ENCODE measurements at places on chromosomes 7 and 10. TPM values are rescaled to one million over a fixed set of nuclear protein-coding genes. Genes with fewer than 3 reads are reported as not detected.

DNAJC12 gene
- total RNA-seq, result 7.0 TPM

DNA sequence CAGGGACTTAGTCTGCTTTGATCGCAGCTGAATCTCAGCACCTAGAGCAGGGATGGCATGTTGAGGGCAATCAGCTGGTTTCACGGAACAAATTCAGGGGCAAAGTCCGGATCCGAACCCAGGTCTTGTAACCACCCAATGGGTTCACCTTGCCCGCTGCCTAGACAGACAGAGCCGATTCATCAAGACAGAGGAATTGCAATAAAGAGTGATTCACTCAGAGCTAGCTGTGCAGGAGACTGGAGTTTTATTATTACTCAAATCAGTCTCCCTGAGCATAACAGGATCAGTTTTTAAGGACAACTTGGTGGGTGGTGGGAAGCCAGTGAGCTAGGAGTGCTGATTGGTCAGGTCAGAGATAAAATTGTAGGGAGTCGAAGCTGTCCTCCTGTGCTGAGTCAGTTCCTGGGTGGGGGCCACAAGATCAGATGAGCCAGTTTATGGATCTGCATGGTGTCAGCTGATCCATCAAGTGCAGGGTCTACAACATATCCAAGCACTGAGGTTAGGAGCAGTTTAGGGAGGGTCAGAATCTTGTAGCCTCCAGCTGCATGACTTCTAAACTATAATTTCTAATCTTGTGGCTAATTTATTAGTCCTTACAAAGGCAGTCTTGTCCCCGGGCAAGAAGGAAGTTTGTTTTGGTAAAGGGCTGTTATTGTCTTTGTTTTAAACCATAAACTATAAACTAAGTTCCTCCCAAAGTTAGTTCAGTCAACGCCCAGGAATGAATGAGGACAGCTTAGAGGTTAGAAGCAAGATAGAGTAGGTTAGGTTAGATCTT lies 43.5 kb upstream of the CHST3 start:
- no peak for DNase-seq

- DNase-seq, result no peak
These were observed 7.9 kb downstream of the GPRIN2 start for GRCh38 chr10:46548498-46549090.

DNA sequence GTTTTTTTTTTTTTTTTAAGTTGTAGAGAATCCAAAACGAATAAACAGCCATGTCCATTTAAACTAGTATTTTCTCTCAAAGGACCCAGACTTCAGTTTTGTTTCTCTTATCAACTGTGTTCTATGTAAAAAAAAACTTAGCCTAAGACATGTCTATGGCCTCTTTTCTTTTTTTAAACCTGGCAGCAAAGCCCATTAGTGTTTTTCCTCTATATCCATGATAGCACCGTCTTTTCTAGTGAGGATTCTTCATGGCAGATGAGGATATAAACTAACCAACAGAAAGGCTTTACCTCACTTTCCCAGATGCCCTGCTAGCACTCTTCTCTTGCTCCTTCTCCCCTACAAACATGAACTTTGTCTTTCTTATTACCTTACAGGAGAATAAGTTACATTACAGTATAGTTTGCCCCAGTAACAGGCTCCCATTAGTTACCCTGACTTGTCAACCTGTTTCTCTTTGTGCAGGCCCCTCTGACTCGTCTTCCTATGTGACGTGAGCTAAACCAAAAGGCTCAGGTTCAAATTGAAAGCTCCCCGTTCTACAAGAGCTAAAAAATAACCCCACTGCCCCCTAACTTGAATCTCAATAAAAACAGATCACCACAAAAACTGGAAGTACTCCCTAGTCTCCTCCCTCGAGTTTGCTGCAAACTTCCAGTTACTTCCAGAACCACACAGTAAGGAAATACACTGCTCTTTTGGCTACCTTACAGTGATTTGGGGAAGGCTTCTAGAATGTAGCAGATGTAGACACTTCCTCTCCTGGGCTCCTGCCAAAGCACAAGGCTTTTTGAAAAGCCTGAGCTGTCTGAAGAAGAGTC lies 20.1 kb downstream of the P4HA1 start:
- peak; percentile 16 for DNase-seq

GRCh38 chr10:48818861-48819520 lies 120.6 kb downstream of the LRRC18 start:
- no peak for DNase-seq

FOXI2 gene
- total RNA-seq, result not detected

DNA sequence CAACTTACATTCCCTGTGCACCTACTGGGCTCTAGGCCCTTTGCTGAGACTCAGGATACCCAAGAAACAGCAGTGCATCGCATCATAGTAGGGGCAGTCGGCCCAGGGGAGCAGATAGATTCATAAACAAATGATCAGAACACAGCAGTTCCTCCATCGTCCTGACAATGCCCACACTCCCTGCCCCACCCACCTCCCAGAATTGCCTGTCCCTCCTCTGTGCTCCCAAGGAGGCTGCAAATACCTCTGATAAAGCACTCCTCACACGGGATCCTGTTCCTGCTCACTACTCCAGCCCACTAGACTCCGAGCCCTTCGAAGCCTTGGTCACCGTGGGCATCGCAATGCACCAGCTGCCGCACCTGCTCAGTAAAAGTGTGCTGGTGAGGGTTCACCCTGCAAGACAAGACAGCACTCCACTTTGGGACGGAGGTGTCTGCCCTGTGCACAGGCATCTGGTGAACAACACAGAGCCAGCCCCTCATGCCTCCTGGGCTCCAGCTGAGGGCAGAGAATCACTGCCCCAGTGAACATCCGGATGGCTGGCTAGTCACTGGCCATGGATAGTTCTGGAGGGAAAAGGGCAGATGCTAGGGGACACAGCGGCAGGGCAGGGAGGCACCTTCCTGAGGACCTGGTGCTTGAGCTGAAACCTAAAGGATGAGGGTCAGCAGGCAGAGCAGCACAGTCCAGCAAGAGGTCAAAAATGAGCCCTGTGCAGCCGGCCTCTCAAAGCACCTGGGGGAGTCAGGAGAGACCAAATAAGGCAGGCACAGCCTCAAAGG lies 60.7 kb downstream of the TNS3 start:
- DNase-seq, result no peak

DNA sequence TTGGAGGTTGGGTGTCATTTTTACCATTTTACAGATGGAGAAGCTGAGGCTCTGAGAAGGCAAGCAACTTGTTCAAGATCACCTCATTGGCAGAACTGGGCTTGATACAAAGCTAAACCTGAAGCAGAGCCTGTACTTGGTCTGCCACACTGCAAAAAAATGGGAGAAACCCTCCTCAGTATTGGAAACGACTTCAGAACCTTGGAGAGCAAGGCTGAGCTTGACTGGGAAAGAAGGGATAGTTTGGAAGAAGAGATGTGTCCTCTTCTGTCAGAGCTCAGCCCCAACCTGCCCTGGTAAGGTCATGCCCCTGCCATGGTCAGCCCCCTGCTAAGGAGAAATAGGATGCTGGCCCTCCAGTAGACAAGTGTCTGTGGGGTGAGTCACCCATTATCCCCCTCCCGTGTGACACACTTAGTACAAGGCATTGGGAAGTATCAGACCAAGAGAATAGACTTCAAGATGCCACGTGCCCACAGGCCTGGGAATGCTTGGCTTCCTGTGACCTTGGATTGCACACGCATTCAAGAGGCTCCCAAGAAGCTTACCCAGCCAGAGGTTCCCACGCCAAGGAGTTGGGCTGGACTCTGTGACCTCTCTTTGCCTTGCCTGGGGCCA lies 56.2 kb upstream of the SMNDC1 start:
- DNase-seq, result no peak

PRPS1L1 gene
- total RNA-seq, result not detected

GRCh38 chr10:78570633-78571235 lies 498.0 kb upstream of the ZMIZ1 start:
- no peak for DNase-seq

NPY gene
- not detected for total RNA-seq

- DNase-seq, result no peak
These were observed 8.3 kb downstream of the HECTD2 start for GRCh38 chr10:91418416-91418815.

GIMAP4 gene
- 109 TPM for total RNA-seq

GRCh38 chr7:107118109-107118900 lies 50.5 kb upstream of the HBP1 start:
- DNase-seq, result no peak

DNA sequence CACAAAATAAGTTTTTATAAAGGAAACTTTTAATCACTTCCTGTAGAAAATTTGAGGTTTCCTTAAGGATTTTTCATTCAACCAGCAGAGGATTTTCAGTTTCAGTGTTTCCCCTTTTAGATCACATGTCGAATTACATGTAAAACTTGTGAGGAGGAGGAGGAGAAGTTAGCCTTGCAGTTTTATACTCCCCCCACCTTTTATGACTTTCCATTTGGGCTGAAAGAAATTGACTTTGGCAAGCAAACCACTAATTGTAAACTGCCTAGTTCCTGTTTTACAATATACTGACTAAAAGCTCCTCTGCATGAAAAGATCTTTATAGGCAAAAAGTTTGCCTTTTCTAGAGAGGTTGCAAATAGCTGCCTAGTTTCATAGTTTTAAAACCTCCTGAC lies 3.0 kb downstream of the BAMBI start:
- DNase-seq, result no peak

DNA sequence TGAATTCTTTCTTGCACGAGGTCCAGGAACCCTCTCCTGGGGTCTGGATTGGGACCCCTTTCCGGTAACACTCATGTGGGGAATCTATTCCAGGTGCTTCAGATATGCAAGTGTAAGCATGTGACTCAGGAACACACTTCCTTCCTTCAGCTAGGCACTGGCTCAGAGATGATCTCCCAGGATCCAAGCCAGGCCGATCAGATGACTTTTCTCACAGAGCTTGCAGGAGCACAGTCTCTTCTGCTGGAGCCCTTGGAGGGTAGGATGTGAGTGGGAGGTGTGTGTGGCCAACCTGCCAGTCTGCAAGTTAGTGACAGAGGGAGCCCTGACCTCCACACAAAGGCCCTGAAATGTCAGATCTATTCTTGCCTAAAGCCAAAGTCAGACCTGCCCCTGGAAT lies 108.3 kb downstream of the CPXM2 start:
- no peak for DNase-seq

- no peak for DNase-seq
These were observed 12.4 kb upstream of the SORBS1 start for GRCh38 chr10:95573527-95573926.

HYAL4 gene
- total RNA-seq, result not detected

OSBPL3 gene
- 38.2 TPM for total RNA-seq

DNA sequence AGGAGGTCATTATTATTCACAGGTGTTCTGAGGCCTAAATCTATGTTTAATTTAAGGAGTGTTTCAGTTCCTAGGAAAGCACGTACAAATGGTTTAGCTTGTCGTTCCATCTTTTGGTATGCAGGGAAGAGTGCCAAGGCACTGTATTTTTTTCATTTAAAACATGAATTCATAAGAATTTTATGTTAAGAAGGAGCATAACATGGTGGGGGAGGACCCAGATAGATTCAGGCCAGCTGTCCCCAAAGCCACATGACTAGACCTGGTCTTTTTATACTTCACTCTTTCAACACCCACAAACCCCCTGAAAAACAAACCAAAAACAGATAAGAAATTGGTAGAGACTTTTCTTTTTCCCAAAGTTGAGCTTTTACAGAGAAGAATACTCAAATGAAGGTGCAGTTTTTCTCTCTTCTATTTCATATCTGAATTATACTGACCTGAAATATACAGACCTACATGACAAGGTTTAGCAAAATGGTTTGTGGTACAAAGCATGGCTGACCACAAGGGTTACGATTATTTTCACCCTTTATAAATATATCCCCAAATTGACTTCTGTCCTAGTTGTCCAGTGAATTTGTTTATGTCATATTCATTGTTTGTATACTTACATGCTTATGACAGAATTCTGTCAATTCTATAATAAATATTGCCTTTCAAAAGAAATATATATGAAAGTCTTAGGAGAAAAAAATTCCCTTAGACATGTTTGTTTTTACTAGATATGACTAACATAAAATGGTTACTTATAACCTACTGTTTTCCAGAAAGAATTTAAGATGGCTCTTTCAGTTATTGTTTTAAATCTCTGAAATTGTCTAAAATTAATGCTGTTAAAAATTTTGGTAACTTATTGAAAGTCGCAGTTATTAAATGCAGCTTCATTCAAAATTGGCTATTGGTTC lies 71.3 kb downstream of the AP3M1 start:
- no peak for DNase-seq

ANKRD30A gene
- total RNA-seq, result not detected

DNA sequence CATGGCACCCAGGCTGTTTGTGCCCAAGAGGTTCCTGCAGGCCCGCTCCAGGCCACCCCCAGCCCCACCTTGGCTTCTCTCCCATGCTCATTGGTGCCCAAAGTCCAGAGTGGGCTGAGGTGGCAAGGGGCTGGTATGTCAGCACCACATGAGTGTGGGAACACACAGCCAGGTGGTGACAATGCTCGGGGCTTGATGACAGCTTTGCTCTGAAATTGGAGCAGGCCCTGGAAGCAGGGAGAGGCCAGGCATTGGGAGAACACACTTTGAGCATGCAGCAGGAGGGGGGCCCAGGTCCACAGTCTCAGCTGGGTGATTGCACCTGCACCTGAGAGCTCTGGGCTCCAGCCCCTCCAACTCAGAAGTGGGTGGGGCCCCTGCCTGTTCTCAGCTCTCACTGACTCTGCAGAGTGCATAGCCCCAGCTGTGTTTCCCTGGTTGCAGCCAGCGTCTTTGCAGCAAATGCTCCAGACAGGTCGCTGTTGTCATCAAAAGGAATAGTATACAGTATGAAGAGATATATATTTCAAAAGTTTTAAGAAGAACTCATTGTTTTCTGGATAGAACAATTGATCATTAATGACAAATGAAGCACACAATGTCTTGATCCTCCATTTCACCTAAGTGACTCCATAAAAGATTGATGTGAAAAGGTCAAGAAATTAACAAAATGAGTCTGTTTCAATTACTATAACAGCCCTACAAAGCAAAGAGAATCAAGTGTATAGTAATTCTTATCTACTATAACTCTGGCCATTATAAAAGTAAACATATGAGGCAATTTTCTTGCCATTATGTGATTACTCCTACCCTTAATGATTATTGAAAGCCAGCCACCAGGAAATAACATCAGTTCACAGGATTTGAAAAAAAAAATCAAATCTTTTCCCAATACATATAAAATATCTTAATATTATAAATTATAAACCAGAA lies 848.1 kb downstream of the PCDH15 start:
- no peak for DNase-seq

CCDC172 gene
- not detected for total RNA-seq

GRCh38 chr7:99243751-99244337 lies 28.8 kb upstream of the MYH16 start:
- DNase-seq, result no peak

GJD4 gene
- total RNA-seq, result not detected

SHTN1 gene
- 0.43 TPM for total RNA-seq

GRCh38 chr7:117008118-117008885 lies 55.0 kb downstream of the ST7 start:
- no peak for DNase-seq

GRCh38 chr7:108138911-108139310 lies 8.8 kb upstream of the LAMB4 start:
- no peak for DNase-seq

Data from activated CD4-positive, alpha-beta T cell treated with anti-CD3 and anti-CD28 coated beads for 36 hours (primary cell).